Glomerular endothelial cell (primary cell): ENCODE measurements at places on chromosomes 5 and 9.

- DNase-seq: no peak
Observed at GRCh38 chr5:57422993-57423392, 59.6 kb downstream of the ACTBL2 start.

GRCh38 chr9:38033941-38034340 is 35.1 kb downstream of the SHB start:
- no peak for DNase-seq

DNA sequence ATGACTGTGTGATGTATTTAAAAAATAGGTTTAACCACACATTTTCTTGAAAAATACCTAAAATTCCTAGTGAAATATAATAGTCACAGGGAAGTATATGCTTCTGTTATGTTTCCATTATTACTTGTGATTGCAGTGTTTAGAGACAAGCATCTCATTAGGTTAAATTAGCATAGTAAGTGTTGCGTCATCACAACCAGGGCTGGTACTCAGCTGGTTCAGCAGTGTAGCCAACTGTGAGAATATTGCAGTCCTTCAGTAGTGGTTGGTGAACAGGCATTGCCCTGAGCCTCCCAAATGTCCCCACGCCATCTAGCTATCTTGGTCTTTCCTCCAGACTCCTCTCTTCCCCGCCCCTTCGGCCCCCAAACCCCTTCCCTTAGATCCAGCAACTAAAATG is 261.7 kb downstream of the ARHGEF28 start:
- no peak for DNase-seq

DNA sequence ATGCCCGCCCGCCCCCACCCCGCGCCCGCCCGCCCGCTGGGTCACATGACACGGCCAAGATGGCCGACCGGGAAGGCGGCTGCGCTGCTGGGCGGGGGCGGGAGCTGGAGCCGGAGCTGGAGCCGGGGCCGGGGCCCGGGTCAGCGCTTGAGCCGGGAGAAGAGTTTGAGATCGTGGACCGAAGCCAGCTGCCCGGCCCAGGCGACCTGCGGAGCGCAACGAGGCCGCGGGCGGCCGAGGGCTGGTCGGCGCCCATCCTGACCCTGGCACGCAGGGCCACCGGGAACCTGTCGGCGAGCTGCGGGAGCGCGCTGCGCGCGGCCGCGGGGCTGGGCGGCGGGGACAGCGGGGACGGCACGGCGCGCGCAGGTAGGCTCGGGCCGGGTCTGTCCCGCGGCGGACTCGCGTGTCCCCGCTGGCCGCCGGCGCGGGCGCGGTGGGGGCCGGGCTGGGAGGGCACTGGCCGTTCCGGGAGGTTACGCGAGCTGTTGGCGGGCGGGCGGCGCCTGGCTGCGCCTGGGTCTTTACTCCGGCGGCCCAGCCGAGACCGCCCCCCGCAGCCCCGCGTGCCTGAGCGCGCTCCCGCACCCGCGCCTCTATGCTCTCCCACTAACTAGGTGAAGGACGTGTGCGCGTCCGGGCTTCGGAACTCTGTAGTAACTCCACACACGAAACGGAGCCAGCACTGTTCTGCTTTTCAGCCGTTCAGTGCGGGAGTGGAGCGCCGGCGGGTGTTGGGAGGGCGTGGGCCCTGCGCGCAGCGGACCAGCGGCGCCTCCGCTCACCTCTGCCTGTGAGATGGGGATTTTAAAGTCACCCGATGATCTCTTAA is at the start of gene RUFY1:
RUFY1 (plus strand) TSS at position 44 of the 832 bp plus-strand sequence; CDS start at position 60, 16 bp downstream.
- no peak for DNase-seq

GRCh38 chr5:111383288-111383970 is 128.9 kb downstream of the STARD4 start:
- no peak for DNase-seq

DNA sequence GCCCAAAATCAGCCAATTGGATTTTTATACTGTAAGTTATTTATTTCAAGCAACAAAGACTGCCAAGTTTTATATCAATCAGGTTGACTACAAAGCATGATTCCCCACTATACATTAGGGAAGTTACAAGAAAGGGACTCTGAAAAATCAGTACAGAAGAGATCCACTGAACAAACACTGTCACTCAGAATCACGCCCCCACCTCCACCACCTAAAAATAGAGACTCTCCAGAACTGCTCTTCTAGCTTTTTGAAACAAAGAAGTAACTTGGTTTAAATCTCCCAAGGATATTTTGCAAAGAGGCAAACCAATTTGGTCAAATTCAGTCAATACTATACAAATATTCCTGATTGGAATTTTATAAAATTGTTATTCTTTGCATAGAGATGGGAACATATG is 438.0 kb downstream of the HTR1A start:
- no peak for DNase-seq

DNA sequence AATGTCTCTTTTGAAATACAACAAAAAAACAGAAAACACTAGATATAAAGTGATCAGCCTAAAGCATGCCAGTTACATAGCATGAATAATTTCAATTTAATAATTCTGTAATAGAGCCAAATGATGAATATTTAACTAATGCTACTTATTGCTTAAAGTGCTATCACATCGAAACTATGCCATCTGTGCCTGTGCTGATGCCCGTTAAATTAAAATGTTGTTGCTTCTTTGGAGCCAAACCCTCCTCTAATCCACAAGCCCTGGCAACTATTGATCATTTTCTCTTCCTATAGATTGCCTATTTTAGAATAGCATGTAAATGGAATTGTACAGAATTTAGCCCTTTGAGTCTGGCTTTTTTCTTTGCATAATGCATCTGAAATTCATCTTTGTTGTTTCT is 356.2 kb downstream of the CHSY3 start:
- no peak for DNase-seq

DNA sequence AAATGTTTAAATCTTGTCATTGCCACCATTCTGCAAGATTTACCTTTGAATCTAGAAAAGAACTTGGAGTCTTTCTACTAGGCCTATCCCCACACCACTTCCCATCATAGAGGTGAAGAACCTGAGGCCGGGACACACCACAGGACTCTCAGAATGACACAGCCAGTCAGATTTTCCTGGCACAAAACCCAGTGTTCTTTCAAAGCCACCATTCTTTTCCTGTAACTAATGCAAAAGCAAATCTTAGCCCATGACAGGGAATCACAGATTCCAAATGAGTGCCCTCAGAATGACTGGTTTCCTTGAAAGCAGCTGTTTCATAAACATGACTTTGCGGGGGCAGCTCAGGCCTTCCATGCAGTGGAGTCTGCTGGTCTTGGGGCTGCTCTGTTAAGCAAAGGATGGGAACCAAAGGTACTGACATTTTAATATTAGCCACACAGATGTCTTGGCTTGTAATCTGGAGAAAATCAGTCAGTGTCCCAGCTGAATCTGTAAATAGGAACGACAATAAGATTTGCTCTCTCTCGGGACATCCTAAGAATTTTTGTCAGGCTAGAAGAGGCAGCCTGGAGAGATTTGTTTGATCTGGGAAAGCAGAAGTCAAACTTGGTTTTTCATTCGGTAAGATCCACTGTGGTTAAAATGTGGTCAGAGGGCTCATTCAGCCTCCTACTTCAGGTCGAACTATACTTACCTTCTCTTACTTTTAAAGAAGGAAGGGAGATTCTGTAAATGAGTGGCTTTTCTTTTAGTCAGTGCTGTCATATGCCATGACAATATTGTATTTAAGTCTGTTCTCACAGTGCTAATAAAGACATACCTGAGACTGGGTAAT is 115.1 kb downstream of the PALM2AKAP2 start:
- DNase-seq: no peak

DNA sequence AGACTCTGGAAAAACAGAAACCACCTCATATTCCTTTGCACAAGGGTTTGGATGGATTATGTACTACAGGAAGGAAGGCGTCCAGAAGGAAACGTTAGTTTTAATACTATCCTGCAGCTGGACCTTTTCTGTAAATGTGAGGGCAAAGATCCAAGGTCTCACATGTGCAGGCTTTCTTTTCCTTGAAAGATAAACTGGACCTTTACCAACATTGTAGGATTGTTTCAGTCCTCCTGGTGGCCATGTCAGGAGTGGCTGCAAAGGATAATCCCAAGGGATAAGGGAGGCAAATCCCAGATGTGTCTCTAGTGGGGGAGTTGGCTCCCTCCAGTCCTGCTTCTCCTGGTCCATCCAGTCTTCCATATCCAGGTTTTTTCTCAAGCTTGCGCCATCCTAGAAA is 397.5 kb downstream of the HTR1A start:
- no peak for DNase-seq

- no peak for DNase-seq
Observed at GRCh38 chr9:106019039-106019680, 324.8 kb downstream of the TMEM38B start.

DNA sequence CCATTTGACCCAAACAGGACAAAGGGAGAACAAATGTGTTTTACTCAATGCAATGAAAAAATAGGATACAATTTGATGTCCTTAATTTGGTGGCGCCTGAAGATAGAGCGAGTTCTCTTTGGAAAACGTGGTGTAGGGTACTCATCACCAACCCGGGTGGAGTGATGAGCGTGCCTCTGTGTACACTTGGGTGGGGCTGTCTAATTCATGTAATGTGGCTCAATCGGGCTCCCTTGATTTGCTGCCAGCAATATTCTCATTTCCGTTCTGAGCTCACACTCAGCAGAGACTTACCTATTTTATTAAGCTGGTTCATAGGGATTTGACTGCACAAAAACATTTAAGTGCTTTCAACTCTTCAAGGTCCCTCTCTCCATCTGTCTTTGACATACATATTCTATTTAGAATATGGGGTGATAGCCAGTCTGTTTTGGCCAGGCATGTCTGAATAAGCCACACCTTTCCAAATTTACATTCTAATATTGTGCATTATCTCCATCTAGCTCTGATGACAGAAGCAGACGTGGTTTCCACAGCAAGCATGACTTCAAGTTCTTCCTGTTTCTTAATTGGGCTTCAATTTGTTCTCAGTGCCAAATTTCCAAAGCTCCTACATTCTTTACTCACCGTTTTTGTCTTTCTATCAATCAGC is 162.5 kb downstream of the IRX2 start:
- no peak for DNase-seq

DNA sequence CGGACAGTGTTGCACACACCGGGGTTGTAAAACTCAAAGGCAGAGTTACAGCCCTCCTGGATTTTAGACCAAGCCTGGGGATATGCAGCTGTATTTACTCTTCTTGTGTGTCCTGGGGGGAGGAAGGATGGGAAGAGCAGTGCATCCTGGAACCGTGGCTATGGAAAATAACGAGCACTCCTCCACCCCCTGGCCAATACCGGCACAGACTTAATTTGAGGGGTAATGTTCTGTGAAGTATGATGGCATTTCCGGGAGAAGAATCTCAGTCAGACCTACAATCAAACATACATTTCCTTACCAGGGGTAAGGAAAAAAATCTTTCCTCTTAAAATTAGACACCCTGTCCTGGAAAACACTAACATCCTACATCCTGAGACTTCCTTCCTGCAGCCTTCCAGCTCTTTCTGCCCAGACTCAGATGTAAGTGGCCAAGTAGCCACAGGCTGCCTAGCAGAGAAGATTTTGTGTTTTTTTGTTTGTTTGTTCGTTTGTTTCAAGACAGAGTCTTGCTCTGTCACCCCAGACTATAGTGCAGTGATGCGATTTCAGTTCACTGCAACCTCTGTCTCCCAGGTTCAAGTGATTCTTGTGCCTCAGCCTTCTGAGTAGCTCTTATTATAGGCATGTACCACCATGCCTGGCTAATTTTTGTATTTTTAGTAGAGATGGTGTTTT is 11.0 kb upstream of the ERMP1 start:
- DNase-seq: peak; percentile 29

GRCh38 chr5:177508221-177508611 is 1.4 kb downstream of the DOK3 start:
- DNase-seq: no peak

DNA sequence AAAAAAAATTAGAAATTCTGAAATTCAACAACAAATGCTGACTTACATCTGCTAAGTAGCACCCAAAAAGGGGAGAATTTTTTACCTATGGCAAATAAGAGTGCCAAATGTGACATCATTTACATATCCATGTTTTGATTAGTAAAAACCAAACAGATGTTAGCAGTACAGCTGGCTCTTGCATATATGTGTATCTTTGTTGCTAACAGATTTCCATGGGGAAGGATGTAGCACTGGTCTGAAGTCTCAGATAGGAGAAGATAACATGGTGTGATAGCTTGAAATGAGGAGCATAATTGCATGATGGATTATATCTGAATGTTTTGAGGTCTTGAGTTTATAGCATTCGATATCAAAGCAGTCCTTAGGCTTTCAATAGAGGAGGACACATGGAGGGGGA is 17.5 kb downstream of the PIK3R1 start:
- DNase-seq: no peak
